Small intestine (tissue), 16 donors: ENCODE measurements at places on chromosomes 3 and 15. TPM values are rescaled to one million over a fixed set of nuclear protein-coding genes. Genes with fewer than 3 reads are reported as not detected.

Gene IQCF5
- not detected for polyA plus RNA-seq

Gene DUOXA2
- polyA plus RNA-seq, result 7.5 TPM

Gene SLC2A2
- 58.9 TPM for polyA plus RNA-seq

Gene TMEM44
- polyA plus RNA-seq, result 3.6 TPM

Gene AP3B2
- polyA plus RNA-seq, result 2.8 TPM

Gene SEMA3B
- 144 TPM for polyA plus RNA-seq

Gene SNTN
- not detected for polyA plus RNA-seq
